ENCODE measurements at places on chromosomes 2 and 18.

GRCh38 chr2:37618326-37618725, 53.1 kb downstream of the CDC42EP3 start:
- no peak for DNase-seq

DNA sequence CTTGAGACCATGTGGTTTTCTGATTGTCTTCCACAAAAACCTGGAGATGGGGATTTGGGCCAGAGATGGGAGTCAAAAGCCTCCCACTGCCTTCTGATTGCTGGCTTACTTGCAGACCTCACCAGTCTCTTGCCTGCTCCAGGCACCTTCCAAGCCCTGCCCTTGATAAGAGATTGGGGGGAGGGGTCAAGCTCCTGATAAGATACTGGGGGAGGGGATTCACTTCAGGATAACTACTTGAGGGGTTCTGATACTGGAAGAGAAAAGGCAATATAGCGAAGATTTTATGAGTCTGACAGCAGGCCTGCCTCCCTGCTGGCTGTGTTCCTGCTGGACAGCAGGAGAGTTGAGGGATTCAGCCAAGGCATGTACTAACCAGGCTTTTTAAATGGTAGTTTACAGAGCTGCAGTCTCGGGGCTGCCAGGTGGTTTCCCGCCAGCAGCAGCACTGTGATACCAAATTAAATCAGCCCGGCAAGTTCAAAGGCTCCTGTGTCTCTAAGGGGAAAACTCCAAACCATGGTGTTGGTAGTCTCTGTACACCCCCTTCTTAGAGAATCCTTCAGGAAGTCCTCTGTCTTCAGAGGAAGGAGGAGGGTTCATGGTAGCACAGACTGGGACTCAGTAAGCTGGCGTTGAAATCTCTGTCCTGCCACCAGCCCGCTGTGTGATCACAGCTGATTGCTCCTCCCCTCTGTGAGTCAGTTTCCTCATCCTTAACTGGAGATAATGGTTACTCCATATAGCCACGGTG, 58.3 kb downstream of the FBXO36 start:
- DNase-seq: no peak

GRCh38 chr2:241617431-241618154, 19.4 kb downstream of the THAP4 start:
- no peak for DNase-seq

GRCh38 chr2:10668402-10669012, 21.3 kb downstream of the NOL10 start:
- DNase-seq: no peak

GRCh38 chr2:168596881-168597655, 141.0 kb downstream of the CERS6 start:
- no peak for DNase-seq

GRCh38 chr2:9735335-9735734, 104.5 kb upstream of the YWHAQ start:
- no peak for DNase-seq

DNA sequence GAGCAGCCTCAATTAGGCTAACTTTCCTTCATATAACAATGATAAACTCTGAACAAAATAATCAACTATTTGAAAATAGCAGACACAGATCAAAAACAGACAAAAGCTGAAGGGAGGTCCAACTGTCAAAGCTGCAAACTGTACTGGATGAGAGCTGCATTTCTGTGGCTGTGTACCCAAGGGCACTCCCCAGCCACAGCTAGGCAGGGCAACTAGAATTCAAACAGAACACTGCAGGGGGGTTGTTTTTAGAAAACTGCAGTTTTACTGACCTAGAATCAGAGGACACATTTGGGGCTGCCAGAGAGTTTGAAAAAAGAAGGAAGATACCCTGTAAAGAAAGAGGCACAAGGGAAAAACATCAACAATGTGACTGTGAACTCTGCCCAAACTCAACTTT, 56.8 kb downstream of the SMAD2 start:
- no peak for DNase-seq

DNA sequence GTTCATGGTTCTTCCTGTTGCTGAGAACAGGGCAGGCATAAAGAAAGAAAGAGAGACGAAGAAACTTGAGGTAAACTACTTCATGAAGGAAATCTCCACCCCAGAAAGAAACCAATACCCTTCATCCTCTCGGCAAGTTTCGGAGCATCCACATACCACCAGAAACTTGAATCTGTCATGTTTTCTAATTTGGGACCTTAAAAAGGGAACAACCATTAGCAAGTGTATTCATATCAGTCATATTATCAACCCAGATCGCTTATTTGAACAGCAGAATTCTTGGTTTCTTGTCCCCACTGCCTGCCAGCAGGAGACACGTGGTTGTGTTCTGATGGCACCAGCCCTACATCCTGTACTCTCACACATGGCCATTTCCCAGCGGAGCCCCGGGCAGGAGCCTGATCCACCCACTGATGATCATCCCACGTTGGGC, 53.2 kb upstream of the FZD7 start:
- DNase-seq: no peak

DNA sequence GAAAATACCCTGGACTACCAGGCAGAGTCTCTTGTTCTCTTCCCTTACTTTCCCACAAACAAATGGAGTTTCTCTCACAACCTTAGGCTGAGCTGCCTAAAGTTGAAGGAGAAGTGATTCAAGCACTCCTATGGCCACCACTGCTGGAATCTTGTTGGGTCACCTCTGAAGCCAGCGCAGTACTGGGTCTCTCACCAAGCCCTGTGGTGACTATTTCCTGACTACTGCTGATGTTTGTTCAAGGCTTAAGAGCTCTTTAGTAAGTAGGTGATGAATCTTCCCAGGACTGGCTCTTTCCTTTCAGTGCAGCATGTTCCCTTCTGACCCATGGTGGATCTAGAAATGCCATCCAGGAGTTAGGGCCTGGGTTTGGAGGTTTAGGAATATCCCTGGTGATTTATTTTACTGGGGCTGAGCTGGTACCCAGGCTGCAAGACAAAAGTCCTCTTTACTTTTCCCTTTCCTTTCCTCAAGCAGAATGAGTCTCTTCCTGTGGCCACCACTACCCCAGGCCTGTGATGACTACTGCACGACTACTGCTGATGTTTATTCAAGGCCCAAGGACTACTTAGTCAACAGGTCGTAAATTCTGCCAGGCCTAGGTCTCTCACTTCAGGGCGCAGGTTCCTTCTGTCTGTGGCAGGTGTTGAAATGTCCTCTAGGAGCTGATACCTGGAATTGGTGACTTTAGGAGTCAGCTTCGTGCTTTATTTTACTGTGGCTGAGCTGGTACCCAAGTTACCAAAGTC, 121.8 kb downstream of the SLC4A10 start:
- DNase-seq: no peak

GRCh38 chr2:134460583-134460998, 206.7 kb downstream of the MGAT5 start:
- DNase-seq: no peak

- DNase-seq: peak; percentile 45
Observed at GRCh38 chr18:23143016-23143814, 7.9 kb downstream of the CABLES1 start.

- no peak for DNase-seq
Observed at GRCh38 chr2:167928434-167928833, 319.0 kb downstream of the STK39 start.
